Left cardiac atrium (tissue), 4 donors: ENCODE measurements at places on chromosomes 6 and 20. TPM values are rescaled to one million over a fixed set of nuclear protein-coding genes. Genes with fewer than 3 reads are reported as not detected.
A peak's percentile ranks its signal among the peaks of the same experiment; 100 is the strongest.

DNA sequence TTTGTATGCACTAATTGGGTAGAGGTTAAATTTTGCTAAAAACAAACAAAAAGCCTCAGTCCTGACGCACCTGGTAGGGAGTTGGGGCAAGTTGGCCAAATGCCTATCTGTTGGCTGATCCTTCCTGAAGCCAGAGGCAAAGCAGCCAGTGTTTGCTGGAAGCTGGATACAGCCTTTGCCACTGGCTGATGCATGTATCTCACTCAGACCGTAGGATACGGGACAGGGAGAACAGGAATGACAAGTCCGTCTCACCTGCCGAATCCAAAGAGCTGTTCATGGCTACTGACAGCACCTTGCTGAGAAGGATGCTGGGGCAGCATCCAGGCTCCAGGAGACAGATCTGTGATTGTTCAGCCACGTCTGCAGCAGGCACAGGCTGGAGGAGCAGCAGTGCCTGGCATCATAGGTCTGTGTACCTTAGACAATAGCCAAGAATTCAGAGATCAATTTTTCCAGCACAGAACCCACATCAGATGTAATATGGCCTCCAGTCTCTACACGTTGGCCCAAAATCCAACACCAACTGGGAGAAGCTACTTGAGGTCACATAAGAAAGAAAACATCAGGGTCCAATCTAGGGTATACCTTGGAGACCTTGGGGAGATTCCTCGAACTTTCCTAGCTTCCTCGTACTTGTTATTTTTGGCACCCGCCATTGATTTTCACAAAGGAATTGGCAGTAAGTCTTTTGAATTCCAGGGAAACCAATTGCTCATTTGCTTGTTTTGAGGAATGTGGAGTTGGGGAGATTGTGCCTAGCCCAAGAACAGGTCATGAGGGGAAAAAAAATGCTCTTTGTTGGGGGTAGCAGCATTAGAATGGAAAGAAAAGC is 108.5 kb upstream of the ARMC2 start:
- DNase-seq = no peak

The UST gene
- 3.5 TPM for total RNA-seq

DNA sequence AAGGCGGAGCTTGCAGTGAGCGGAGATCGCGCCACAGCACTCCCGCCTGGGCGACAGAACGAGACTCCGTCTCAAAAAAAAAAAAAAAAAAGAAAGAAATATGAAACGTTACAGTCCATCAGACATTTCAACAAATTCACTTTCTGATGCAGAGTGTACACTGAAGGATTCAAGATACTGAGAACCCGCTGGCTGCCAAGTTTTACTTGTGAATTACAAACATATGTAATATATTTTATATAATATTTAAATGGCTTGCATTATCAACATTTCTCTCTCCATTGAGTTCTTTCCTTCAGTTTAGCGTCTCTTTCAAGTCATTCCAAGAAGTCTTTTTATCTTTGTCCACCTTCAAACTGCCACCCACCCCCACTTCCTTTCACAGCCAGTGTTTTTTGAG is 240.9 kb upstream of the RNF217 start:
- no peak for DNase-seq

DNA sequence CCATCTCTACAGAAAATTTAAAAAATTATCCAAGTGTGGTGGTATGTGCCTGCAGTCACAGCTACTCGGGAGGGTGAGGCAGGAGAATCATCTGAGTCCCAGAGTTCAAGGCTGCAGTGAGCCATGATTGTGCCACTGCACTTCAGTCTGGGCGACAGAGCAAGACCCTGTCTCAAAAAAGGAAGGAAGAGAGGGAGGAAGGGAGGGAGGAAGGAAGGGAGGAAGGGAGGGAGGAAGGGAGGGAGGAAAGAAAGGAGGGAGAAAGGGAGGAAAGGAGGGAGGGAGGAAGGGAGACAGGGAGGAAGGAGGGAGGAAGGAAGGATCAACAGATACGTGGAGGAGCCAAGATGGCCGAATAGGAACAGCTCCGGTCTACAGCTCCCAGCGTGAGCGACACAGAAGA is 90.1 kb downstream of the ZNF217 start:
- DNase-seq = no peak

DNA sequence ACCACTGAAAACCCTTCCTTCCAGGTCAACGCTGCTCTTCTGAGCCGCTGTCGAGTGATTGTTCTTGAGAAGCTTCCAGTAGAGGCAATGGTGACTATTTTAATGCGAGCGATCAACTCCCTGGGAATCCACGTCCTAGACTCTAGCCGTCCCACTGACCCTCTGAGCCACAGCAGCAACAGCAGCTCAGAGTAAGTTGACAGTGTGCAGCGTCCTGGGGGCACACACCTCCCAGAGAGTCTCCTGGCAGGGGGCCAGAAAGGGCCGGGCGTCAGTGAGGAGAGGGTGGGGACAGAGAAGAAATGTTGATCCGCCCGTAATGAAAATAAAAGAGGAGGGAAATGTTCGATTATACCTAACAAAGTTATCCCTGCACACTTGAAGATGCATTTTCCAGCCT is 5.0 kb downstream of the WRNIP1 start:
- DNase-seq = peak; percentile 81

The C4A gene
- 206 TPM for total RNA-seq

GRCh38 chr6:84258268-84258667 is 30.8 kb upstream of the CEP162 start:
- DNase-seq = no peak

DNA sequence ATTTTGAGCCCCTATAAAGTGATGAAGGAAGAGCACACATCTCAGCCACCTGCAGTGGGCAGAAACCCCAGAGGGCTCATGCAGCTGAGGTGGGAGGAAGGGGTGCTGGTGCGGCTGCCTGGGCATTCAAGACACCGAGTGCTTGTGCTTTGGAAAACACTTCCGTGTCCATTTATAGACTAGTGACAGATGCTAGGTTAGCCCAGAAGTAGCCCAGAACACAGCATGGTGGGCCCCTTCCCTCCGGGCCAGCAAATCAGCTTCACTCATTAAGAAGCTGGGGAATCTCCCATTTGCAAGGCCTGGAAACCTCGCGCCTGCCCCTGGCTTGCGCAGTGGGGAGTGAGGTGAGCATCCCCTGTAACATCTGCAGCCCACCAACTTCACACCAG is 12.9 kb downstream of the BEND3 start:
- no peak for DNase-seq

GRCh38 chr6:123565529-123565928 is 71.2 kb downstream of the TRDN start:
- DNase-seq = no peak

DNA sequence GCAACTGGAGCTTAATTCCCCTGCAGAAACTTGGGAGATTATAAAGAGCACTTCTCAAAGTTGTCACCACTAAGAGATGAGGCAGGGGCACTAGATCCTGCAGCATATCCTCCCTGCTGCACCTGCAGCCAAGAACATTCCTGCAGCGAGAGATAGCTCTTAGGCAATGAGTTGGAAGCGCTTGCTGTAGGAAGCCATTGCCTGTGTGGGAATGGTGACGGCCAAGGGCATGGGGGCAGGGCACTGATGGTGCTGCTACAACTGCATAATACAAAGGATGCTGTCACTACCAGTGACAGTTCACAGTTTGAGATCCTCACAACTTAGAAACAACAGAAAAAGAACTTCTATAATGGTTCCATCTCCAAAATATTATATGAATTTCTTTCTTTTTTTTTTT is 89.9 kb downstream of the CDS2 start:
- no peak for DNase-seq

DNA sequence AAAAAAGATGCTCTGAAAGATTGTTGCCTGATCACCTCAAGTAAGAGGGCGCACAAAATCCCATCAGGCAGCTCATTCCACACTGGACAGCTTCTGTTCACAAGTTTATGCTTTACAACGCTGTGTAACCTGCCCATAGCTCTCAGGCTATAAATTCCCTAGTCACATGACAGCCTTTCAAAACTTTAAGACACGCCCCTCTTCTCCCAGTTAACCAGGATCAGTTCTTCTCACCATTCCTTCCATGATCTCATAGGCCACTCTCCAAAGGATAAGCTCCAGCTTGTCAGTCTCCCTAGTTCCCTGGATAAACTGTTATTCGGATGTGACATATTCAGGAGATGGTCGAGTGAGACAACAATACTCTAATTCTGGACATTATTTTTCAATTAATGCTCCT is 15.0 kb downstream of the ADNP start:
- DNase-seq = no peak

GRCh38 chr6:109075934-109076333 is 18.7 kb downstream of the SESN1 start:
- DNase-seq = no peak

- peak; percentile 62 for DNase-seq
These were observed 68.2 kb upstream of the SUPT3H start for GRCh38 chr6:45445749-45446549.

DNA sequence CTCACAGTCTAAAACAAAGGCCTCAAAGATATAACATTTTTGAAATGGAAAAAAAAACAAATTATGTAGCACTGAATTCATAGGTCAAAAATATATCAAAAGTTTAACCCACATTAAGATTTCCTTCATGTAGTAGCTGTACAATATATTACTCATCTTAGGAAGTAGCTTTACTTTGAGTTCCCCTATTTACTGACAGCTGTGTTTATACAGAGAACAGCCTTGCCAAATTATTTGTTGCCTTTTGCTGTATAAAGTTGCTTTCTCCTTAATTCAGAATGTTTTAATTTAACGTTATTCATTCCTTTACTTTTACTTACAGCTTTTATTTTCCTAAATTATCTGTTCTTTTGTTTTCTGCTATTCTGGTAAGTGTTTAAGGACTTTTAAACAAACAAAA is 181.0 kb downstream of the COL12A1 start:
- no peak for DNase-seq

- no peak for DNase-seq
These were observed 225.7 kb downstream of the NRN1 start for GRCh38 chr6:5781019-5781418.

The HCRTR2 gene
- total RNA-seq = not detected

- DNase-seq = peak; percentile 54
These were observed 58.0 kb downstream of the SULF2 start for GRCh38 chr20:47727170-47727880.
